ENCODE measurements at places on chromosomes 3 and 15.
A peak's percentile ranks its signal among the peaks of the same experiment; 100 is the strongest.

- no peak for DNase-seq
These were observed 36.1 kb upstream of the EPHB3 start for GRCh38 chr3:184525337-184526087.

DNA sequence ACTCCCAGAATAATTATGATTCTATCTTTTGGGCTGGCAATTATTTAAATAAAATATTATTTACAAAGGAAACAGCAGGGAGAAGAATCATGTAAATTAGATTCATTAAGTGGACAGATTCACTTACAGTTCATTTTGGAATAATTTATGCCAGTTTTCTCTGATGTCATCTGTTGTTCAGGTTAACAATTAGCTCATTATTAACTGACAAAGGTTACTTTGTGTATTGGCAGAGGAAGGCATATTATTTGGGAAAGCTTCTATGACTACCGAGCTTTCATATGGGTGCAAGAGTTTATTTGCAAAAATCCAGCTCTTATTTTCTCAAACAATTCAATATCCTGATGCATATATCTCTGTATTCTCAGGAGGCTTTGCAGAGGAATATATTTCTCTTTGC lies 224.4 kb downstream of the CHST2 start:
- DNase-seq = no peak

- DNase-seq = no peak
These were observed 12.0 kb upstream of the XXYLT1 start for GRCh38 chr3:195282961-195283360.

- no peak for DNase-seq
These were observed 22.8 kb downstream of the PTH1R start for GRCh38 chr3:46900356-46900755.

- DNase-seq = no peak
These were observed 24.7 kb upstream of the TM4SF4 start for GRCh38 chr3:149449799-149450198.

DNA sequence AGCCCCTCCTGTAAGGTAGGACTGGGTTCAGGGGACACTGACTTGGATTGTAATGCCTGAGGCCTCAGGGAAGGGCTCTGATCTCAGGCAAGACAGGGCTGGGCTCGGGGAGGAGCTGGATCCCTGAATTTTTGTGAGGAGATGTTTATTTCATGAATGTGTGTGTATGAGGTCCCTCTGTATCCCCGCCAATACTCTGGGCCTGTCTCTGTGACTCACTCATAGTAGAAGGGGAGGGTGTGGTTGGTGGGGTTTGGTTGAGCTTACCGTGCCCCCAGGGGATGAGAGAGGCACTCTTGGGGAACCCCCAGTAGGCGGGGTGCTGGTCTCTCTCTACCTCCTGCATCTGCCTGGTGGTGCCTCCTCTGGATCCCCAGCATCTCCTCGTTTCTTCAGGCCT lies 28.1 kb downstream of the RPSA start:
- no peak for DNase-seq

DNA sequence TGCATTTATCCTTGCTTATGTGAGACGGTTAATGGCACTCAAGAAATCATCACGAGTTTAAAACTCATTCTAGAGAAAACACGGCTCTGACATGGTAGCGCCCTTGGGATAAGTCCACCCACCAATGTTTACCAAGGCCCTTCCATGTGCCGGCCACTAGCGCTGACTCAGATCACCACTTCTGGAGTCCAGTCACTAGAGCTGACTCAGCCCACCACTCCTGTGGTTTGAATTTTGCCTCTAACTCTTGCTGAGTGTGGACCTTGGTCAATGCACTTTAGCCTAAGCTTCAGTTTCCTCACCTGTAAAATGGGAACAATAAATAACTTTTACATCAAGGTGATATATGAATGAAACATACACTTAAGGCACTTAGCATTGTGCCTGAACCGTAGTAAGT lies 358.4 kb upstream of the PROK2 start:
- DNase-seq = no peak

GRCh38 chr3:113531826-113532697 lies at the start of gene SIDT1:
SIDT1 (plus strand) TSS chr3:113532555; CDS start chr3:113533022, 467 bp downstream.
- DNase-seq = peak; percentile 80

DNA sequence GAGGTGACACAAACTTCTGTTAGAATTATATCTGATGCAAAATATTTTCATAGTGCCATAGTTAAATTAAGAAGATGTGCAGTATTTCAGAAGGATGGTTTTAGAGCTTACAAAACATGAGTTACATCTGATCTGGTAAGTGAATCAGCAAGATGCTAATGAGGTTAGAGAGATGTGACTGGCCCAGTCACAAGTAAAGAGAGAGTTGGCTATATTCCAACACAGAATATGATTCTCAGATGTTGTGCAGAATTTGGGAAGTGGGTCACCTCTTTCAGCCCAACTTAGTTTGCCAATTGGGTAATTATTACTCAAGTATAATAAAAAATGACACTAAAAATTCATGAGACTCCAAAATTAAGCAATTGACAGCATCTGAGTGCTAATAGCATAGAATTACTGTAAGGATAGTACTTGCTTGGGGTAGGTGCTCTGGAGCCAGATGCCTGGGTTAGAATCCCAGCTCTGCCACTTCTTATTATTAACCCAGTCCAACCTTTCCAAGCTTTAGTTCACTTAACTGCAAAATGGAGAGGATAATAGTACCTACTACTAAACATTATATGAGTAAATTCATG lies 30.8 kb downstream of the P2RY1 start:
- no peak for DNase-seq

- DNase-seq = no peak
These were observed 31.5 kb downstream of the NGLY1 start for GRCh38 chr3:25751725-25752124.

GRCh38 chr3:13902648-13903238 lies 22.9 kb upstream of the WNT7A start:
- no peak for DNase-seq

GRCh38 chr3:117820658-117821299 lies 1111.2 kb downstream of the TUSC7 start:
- DNase-seq = no peak

- DNase-seq = no peak
These were observed 28.6 kb upstream of the SERPINI2 start for GRCh38 chr3:167502401-167502800.

DNA sequence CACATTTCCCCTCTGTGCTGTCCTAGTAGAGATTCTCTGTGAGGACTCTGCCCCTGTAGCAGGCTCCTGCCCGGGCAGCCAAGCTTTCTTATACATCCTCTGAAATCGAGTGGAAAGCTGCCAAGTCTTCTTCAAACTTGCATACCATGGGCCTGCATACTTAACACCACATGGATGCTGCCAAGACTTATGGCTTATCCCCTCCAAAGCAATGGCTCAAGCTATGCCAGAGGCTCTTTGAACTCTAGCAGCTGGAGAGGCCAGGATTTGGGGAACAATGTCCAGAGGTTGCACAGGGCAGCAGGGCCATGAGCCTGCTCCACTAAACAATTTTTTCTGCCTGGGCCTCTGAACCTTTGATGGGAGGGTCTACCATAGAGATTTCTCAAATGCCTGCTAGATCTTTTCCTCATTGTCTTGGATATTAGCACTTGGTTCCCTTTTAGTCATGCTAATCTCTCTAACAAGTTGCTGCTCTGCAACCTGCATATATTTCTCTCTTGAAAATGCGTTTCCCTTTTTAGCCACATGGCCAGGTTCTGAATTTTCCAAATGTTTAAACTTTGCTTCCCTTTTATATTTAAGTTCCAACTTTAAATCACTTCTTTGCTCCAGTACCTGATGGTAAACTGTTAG lies 6.1 kb upstream of the PLSCR4 start:
- DNase-seq = no peak

DNA sequence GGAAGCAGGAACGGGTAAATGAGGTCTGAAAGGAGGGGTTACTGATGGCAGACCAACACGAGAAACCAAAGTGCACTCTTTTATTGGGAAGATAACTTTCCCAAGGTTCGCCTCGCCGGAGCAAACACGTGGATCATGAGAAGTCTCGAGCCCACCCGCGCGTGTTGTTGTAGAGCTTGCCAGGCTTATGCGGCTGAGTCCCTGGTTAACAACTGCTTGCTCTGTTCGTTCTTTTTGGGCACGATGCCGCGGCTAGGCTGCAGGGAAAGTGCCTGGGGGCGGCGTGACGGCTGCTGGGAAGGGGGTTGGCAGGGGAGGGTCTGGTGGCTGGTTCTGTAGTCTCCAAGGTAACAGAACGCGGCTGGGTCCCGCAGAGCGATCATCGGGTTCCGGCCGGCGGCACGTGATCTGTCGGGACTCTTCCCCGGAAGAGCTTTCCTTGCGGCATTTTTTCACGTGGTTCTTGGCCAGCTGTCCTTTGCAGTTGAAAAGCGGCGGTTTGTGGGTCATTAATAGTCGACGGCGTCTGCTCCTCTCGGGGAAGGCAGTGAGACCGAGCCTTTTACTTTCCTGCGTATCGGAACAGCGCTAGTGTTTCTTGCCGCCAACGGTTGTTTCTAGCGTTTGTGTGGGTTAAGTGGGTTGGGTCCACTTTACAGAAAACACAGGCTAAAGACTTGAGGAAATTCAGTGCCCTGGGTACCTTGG lies 1.5 kb downstream of the MGA start:
- peak; percentile 75 for DNase-seq

- DNase-seq = no peak
These were observed 9.1 kb downstream of the BFSP2 start for GRCh38 chr3:133408961-133409360.

- DNase-seq = no peak
These were observed 32.7 kb downstream of the EDEM1 start for GRCh38 chr3:5220193-5220592.

GRCh38 chr3:128549283-128550112 lies 56.5 kb upstream of the GATA2 start:
- no peak for DNase-seq

GRCh38 chr15:57406062-57406772 lies 29.9 kb downstream of the CGNL1 start:
- no peak for DNase-seq

GRCh38 chr3:160981217-160981938 lies 123.8 kb downstream of the B3GALNT1 start:
- DNase-seq = no peak

- no peak for DNase-seq
These were observed 377.3 kb downstream of the PDCD6IP start for GRCh38 chr3:34175636-34176176.

GRCh38 chr3:72461787-72462186 lies 386.5 kb downstream of the SHQ1 start:
- DNase-seq = no peak

DNA sequence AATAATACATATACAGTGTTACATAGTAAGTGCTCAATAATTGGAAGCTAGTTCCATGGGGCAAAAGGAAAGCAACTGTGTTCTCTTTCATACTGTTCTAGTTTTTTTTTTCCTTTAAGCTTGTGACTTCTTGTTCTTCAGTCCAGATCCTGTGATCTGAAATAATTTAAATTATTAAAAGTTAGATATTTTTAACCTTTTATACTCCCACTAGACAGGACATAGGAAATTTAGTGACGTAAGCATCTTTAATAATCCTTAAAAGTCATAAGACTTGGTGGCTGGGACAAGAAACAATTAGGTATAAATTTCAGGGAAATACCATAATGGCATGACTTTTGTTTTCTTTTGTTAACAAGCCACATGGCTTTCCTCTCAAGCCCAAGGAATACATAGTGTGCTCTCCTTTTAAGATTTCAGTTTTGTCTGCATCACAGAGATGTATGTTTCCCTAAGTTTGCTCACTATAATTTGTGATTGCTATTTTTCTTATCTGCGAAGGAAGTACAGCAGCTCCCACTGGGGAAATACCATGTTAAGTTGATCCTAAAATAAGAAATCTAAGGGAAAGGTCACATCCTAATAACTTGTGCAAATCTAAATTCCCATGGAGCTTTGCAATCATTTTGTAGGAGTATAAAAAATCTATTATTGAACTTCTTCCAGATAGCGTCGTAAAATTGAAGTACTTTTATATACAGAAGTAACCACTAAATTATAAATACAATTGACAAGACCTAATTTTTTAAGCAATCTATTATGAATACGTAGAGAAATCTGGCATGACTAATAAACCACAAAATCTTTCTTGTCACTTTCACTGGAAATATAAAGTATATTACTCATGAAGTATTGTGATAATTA lies 30.1 kb downstream of the PPARG start:
- no peak for DNase-seq

GRCh38 chr3:67788396-67788795 lies 134.0 kb upstream of the SUCLG2 start:
- no peak for DNase-seq

GRCh38 chr15:100060276-100060926 lies 281.4 kb downstream of the ADAMTS17 start:
- DNase-seq = no peak

DNA sequence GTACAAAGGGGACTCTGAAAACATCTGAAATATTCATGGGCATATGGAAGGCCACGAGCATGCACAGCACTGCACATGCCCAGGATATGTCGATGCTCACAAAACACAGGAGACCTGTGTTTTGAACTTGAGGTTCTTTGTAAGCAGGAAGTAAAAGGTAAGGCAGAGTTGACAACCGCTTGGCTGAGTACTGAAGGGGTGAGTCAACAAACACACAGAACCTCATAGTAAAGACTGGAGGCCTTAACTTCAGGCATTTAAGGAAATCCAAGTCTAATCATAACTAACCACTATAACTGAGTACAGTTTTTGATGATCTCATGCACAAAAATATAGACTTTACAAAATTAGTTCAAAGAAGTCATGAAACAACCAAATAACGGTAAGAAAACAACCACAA lies 80.6 kb downstream of the MYO9A start:
- no peak for DNase-seq

GRCh38 chr15:83700082-83700481 lies 46.2 kb downstream of the ADAMTSL3 start:
- DNase-seq = no peak

- DNase-seq = no peak
These were observed 117.0 kb downstream of the FOXP1 start for GRCh38 chr3:71466483-71466882.

DNA sequence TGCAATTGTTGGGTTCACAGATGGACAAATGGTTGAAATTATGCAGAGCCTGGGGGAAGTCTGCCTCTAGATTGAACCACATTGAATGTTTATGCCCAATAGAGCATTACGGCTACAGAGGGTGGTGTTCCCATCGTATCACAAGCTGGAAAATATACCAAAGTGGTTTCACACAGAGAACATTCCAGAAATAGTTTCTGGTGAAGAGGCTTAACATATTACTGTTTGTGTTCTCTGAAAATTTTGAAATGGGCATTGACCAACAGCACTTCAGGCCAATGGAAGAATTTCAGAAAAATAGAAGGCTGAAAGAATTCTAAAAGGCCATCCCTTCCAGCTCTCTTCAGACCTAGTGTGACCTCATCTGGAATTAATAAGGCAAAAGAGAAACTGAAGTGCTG lies 203.9 kb downstream of the NEK10 start:
- DNase-seq = no peak

GRCh38 chr15:63950911-63951481 lies 95.3 kb downstream of the DAPK2 start:
- DNase-seq = no peak

DNA sequence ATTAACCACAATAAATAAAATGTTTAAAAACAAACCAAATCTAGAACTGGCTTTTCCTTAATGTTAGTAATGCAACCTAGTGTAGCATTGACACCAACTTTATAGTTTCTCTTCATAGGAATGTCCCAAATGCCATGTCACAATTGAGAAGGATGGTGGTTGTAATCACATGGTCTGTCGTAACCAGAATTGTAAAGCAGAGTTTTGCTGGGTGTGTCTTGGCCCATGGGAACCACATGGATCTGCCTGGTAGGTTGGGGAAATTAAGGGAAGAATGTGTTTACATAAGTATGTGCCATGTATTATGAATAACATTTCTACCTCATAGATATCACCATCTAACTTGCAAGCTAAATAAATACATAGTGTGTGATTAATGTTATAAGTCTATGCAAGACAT lies 84.4 kb upstream of the GOLGA6B start:
- no peak for DNase-seq

- DNase-seq = no peak
These were observed 21.5 kb upstream of the ZNF609 start for GRCh38 chr15:64438653-64439447.

Measured in central memory CD4-positive, alpha-beta T cell (primary cell).